ENCODE measurements at places on chromosomes 2 and 18.

DNA sequence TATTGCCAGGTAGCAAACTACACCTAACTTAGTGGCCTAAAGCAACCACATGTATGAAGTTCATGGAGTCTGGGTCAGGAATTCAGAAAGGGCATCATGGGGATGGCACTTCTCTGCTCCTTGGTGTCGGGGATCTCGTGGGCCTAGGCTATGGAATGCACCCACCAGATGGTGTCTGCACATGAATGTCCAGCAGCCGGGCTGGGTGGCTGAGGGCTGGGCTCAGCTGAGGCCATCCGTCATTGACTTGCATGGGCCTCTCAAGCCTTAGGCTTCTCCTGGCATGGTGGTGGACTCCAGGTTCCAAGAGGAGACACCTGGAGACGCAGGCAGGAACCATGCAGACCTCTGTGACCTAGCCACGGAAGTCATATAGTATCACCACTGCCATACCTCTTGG lies 26.0 kb upstream of the RPL31 start:
- H3K27me3 ChIP-seq = no peaks in the 10 kb centered on the region
- H3K4me3 ChIP-seq = no peak overlapping the region
- no peaks in the 10 kb centered on the region for H3K36me3 ChIP-seq

GRCh38 chr2:191864628-191865374 lies 17.9 kb upstream of the CAVIN2 start:
- H3K27me3 ChIP-seq = peaks cover 19% of the 10 kb centered on the region
- H3K36me3 ChIP-seq = no peaks in the 10 kb centered on the region
- DNase-seq = no peak
- no peak overlapping the region for H3K27ac ChIP-seq
- H3K4me1 ChIP-seq = no peaks in the 10 kb centered on the region

GRCh38 chr2:231666171-231667095 lies 41.9 kb upstream of the PTMA start:
- H3K27me3 ChIP-seq = no peaks in the 10 kb centered on the region
- H3K4me3 ChIP-seq = no peak overlapping the region
- H3K36me3 ChIP-seq = no peaks in the 10 kb centered on the region
- no peak overlapping the region for H3K27ac ChIP-seq

DNA sequence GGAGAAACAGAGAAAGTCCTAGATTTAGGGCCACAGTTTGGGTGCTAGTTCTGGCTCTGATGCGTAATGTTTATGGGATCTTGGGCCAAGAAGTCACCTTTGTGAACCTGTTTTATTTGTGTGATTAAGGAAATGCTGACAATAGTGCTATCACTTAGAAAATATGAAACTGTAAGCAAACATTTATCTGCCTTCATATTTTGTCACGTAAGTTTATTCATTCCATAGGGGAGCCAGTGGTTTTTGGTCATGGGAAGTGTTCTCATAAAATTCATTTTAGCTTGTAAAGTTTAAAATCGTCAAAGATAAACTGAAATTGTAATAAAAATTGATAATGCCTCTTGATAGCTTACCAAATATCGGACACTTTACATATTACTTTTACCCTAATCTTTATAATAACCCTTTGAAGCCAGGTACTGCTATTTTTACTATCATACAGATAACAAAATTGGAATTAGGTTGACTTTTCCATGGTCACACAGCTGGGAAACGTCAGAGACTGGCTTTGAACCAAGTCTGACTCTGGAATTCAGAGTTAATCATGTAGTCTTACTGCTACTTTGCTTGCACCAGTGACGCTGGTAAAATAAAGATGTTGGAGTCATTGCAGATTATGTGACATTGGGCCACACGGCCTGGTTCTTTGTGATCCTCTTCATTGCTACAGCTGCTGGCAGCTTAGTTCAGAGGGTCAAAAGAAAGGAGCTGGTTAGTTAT lies 99.7 kb downstream of the ICA1L start:
- no peak for DNase-seq
- H3K36me3 ChIP-seq = no peaks in the 10 kb centered on the region
- no peak overlapping the region for H3K4me3 ChIP-seq
- no peaks in the 10 kb centered on the region for H3K27me3 ChIP-seq

DNA sequence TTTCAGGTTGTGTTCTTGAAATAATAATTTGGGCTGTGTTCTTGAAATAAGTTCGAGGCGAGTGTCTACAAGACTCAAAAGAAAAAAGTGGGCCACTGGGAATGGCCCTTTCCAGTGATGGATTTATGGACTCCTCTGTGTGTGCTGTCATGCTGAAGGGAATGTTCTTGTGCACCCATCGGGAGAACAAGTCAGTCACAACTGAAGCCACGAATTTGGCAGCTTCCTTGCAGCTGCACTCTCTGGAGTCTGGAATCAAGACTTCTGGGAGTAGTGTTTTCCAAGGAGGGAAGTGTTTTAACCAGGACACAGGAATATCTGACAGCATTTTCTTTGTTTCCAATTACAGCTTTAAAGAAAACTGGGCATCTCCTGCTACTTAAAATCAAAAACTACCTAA lies 620 bp downstream of the SLC14A1 start:
- no peaks in the 10 kb centered on the region for H3K36me3 ChIP-seq
- H3K4me1 ChIP-seq = peaks cover 1% of the 10 kb centered on the region
- H3K4me3 ChIP-seq = no peak overlapping the region
- H3K27ac ChIP-seq = no peak overlapping the region

- peaks cover 21% of the 10 kb centered on the region for H3K36me3 ChIP-seq
- H3K4me3 ChIP-seq = no peak overlapping the region
- no peak for DNase-seq
- peaks cover 28% of the 10 kb centered on the region for H3K4me1 ChIP-seq
These were observed 7.9 kb upstream of the ZNF407 start for GRCh38 chr18:74589811-74590210.

- peaks cover 27% of the 10 kb centered on the region for H3K4me1 ChIP-seq
- no peak overlapping the region for H3K27ac ChIP-seq
- no peaks in the 10 kb centered on the region for H3K36me3 ChIP-seq
- H3K27me3 ChIP-seq = peaks cover 5% of the 10 kb centered on the region
- H3K4me3 ChIP-seq = no peak overlapping the region
- no peak for DNase-seq
These were observed 66.5 kb downstream of the PDCL3 start for GRCh38 chr2:100629309-100629708.

- no peak overlapping the region for H3K27ac ChIP-seq
- DNase-seq = no peak
- no peaks in the 10 kb centered on the region for H3K4me1 ChIP-seq
- H3K27me3 ChIP-seq = no peaks in the 10 kb centered on the region
- no peaks in the 10 kb centered on the region for H3K36me3 ChIP-seq
These were observed 347.9 kb downstream of the ADCYAP1 start for GRCh38 chr18:1252534-1252933.

DNA sequence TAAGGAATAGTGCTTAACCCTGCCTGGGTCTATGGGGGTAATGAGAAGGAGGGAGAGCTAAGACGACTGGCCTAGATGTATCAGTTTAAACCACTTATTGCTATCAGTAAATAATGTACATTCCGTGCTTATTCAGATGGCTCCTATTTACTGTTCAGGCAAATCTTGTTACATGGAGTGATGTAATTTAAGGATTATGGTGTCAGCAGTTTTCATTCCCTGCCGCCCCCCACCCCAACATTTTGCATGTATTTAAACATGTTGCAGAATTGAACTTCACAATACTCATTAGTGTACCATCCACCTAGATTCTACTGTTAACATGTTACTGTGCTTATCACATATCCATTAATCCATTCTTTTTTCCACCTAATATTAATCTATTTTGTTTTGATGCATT lies 11.7 kb downstream of the AGPS start:
- DNase-seq = no peak
- H3K27ac ChIP-seq = no peak overlapping the region
- H3K36me3 ChIP-seq = peaks cover 21% of the 10 kb centered on the region
- no peaks in the 10 kb centered on the region for H3K27me3 ChIP-seq
- no peak overlapping the region for H3K4me3 ChIP-seq

GRCh38 chr2:20471148-20471547 lies 24.3 kb downstream of the RHOB start:
- H3K27ac ChIP-seq = no peak overlapping the region
- no peak overlapping the region for H3K4me3 ChIP-seq
- no peaks in the 10 kb centered on the region for H3K36me3 ChIP-seq
- no peaks in the 10 kb centered on the region for H3K4me1 ChIP-seq
- DNase-seq = peak; percentile 12

DNA sequence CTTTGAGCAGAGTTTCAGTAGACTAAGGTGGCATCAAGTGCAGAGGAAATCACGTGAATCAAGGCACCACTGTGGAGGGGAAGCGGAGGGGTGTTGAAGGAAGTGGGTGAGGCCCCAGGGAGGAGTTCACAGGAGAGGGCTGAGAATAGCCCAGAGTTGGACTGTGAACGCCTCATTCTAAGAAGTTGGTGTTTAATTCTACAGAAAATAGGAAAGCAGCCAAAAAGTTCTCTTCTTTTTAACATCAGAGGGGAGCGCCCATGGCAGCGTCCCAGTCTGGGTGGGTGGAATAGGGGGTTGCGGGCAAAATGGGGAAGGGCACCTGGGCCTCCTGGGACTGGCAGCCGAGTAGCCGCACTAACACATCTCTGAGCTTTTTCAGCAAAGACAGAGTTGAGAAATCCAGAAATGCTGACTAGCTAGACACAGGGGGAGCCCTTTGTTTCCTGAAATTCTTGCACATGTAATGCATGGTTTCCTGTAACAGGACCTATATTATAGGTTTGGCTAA lies 97.0 kb downstream of the NEB start:
- no peaks in the 10 kb centered on the region for H3K27me3 ChIP-seq
- H3K4me1 ChIP-seq = peaks cover 58% of the 10 kb centered on the region
- H3K27ac ChIP-seq = peak overlapping the region; percentile 97
- peaks cover 17% of the 10 kb centered on the region for H3K36me3 ChIP-seq
- DNase-seq = peak; percentile 82

GRCh38 chr2:10042301-10043161 lies 819 bp upstream of the KLF11 start:
- H3K36me3 ChIP-seq = peaks cover 24% of the 10 kb centered on the region
- H3K27me3 ChIP-seq = peaks cover 26% of the 10 kb centered on the region
- H3K4me1 ChIP-seq = peaks cover 42% of the 10 kb centered on the region
- DNase-seq = peak; percentile 34

DNA sequence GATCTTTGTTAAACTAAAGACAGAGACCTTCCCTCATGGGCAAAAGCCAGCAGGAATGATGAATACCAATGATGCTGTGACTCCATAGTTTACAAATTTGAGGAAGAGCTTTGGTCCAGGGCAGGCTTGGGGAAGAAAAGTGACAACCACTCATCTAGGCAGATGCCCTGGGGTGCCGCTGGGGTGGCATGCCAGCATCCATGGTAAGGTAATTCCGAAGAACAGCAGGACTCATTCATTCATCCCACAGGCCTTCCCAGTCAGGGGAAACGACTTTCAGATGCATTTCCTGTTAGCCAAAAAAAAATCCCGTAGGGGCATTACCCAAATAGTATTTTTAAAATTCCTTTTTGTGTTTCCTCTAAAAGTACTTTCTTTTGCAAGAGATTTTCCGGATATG lies 180.7 kb upstream of the SERPINE2 start:
- H3K27me3 ChIP-seq = peaks cover 14% of the 10 kb centered on the region
- no peaks in the 10 kb centered on the region for H3K36me3 ChIP-seq
- no peak for DNase-seq
- peaks cover 6% of the 10 kb centered on the region for H3K4me1 ChIP-seq

DNA sequence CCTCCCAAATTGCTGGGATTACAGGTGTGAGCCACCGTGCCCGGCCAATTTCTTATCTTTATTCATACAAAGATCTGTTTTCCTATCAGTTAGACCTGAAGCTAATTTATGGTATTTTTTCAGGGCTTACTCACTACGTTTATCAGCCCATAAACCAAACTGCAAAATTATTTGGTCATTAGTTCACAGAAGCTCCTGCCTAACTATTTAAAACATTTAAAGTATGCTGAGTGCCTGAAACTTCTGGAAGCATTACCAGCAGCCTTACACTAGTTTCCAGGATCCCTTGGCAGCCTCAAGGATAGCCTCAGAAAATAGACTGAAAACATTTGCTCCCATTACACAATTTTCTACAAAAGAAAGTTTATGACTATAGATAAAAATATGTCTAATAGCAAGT lies 68.8 kb downstream of the GALNT13 start:
- no peaks in the 10 kb centered on the region for H3K27me3 ChIP-seq
- no peaks in the 10 kb centered on the region for H3K4me1 ChIP-seq
- DNase-seq = no peak
- H3K36me3 ChIP-seq = no peaks in the 10 kb centered on the region

DNA sequence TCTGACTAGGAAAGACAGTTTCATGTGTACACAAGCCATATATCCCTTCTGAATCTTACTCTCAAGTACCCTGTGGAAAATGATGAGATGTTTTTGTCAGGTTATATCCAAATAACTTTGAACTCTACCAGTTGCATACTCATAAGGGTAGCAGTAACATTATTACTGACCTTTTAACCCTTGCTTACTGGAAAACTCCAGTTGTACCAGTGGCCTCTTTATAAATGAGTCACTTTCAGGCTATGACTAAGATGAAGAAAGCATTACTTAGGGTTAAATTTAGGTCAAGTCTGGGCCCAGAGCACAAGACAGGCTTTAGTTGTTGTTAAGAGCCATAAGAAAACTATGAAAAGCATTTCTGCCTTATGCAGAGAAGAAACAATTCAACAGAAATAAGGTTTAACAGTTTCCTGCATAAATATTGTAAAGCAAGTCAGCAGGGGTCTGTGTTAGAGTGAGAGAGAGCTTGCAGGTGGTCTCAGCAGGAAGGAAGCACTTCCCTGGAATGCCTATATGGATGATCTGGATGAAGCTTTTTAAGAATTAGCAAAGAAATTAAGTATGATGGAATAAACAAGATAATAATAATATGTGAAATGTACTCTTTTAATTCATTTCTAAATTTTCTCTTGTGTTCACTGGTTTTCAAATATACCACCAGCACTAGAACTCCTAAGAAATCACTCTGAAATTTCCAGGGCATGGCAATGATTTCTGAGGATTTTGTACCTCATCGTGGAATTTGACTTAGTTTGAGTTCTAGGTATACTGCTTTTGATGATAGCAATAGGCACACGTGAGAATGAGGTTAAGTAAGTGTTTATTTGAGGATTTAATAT lies 126.6 kb downstream of the UBE2E3 start:
- peaks cover 18% of the 10 kb centered on the region for H3K36me3 ChIP-seq
- H3K27me3 ChIP-seq = no peaks in the 10 kb centered on the region
- peak overlapping the region; percentile 50 for H3K4me3 ChIP-seq
- H3K27ac ChIP-seq = peak overlapping the region; percentile 81

DNA sequence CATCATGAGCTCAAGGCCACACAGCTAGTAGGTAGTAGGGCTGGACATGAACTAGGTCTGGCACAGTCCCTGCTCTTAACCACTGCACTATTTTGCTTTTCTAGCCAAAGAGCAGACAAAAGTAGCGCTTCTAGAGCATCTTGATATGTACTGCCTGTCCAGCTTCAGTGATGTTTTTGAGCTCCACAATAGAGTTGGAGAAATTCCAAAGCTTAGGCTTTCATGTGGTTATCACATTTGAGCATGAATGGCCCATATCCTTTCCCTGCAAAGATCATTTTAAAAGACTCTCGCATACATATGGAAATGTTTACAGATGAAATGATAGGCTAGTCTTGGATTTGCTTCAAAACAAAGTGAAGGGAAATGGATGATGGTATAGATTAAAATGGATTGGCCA lies 128.7 kb downstream of the MAP3K20 start:
- no peak for DNase-seq
- no peaks in the 10 kb centered on the region for H3K4me1 ChIP-seq

GRCh38 chr2:70560442-70560841 lies 6.8 kb upstream of the TGFA start:
- H3K4me3 ChIP-seq = no peak overlapping the region
- no peaks in the 10 kb centered on the region for H3K36me3 ChIP-seq
- no peak overlapping the region for H3K27ac ChIP-seq
- no peaks in the 10 kb centered on the region for H3K4me1 ChIP-seq
- DNase-seq = no peak

All from activated CD4-positive, alpha-beta memory T cell treated with anti-CD3 and anti-CD28 coated beads, Interleukin-2, amount 10 ng/mL, durations not matched to agents 7 days and 5 days (primary cell).